Stimulated activated CD8-positive, alpha-beta memory T cell treated with anti-CD3 and anti-CD28 coated beads, Interleukin-7, amount 100 ng/mL, for 4 hours (primary cell): ENCODE measurements at places on chromosomes 5 and 9.

- DNase-seq, result no peak
Observed at GRCh38 chr5:132668706-132669454, 4.9 kb upstream of the IL4 start.

- DNase-seq, result peak; percentile 42
Observed at GRCh38 chr5:179679014-179679674, 1.7 kb downstream of the CBY3 start.

- DNase-seq, result no peak
Observed at GRCh38 chr9:84139296-84140070, 158.9 kb downstream of the RMI1 start.

DNA sequence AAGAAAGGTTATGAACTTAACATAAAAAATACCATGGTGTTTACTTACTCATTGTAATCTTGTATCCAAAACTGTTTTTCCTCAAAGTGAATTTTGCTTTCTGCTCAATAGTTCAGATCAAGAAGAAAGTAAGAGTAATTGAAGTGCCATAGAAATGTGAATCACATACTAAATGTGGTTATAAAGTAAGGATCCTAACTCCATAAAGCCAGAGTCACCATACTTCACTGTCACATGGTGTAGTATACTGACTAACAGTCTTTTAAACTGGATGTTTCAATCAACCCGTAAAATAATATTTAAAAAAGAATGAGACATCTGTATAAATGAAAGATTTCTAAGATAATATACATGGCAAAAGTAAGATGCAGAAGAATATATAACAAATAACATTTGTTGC is 72.1 kb downstream of the NIPBL start:
- DNase-seq, result no peak

GRCh38 chr5:36766981-36767380 is 109.6 kb upstream of the NIPBL start:
- no peak for DNase-seq

- DNase-seq, result no peak
Observed at GRCh38 chr5:108763222-108763916, 15.7 kb downstream of the FER start.

GRCh38 chr5:61919920-61920319 is 386.1 kb upstream of the KIF2A start:
- no peak for DNase-seq

GRCh38 chr5:139271201-139272027 is 22.1 kb upstream of the MATR3 start:
- no peak for DNase-seq

DNA sequence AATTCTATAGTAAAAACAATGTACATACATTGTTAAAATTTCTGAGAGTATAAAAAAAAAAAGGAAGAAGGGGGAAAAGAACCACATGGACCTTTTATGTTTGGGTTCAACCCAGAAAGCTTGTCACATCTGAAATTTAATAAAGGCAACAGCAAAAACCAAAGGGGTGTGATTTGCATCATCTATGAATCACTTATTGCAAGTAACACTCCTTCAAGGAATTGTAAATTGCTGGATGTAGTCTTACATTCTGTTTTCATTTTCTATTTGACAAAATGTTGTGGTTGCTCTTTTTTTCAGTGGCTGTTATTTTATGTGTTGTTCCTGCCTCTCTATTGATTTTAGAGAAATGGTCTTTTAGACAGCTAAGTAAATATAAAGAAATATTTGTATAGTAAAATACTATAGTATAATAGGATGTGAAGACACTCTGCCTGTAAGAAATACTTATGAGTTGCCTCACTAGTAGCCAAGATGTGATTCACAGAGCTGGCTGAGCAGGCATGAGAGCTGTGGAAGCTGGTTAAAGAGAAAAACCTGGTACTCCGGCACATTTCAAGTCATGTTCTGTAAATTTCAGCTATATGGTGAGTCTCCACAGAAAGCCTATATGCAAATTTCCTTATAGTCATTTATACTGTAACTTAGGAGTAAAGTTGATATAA is 131.1 kb upstream of the CNTLN start:
- DNase-seq, result no peak

DNA sequence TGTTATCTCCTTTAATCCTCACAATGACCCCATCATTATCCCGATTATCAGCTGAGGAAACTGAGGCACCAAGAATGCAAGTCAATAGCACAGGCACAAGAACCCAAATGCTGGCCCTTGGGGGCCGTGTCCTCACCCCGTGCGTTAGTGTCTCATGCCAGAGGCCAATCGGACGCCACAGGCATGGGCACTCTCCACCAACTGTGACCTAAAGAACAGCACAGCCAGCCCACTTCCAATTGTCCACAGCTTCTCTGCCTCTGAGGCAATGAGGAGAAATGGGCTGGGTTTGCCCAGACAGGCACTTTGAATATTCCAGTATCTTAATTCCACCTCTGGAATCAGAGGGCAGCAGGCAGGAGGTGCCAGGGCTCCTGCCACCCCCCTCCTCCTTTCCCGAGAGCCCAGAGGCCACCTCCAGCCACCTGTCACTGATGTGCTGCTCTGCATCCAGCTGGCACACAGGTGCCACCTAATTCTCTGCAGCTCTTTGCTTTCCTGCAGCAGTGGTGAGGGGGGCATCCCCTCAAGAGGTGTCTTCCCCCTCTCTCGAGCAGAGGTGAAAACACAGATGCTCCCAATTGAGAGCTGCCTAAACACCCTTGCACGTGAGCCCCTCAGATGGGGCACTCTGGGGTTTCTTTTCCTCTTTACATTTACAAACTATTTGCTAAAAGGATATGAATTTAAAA is 107.5 kb downstream of the ROR2 start:
- no peak for DNase-seq

DNA sequence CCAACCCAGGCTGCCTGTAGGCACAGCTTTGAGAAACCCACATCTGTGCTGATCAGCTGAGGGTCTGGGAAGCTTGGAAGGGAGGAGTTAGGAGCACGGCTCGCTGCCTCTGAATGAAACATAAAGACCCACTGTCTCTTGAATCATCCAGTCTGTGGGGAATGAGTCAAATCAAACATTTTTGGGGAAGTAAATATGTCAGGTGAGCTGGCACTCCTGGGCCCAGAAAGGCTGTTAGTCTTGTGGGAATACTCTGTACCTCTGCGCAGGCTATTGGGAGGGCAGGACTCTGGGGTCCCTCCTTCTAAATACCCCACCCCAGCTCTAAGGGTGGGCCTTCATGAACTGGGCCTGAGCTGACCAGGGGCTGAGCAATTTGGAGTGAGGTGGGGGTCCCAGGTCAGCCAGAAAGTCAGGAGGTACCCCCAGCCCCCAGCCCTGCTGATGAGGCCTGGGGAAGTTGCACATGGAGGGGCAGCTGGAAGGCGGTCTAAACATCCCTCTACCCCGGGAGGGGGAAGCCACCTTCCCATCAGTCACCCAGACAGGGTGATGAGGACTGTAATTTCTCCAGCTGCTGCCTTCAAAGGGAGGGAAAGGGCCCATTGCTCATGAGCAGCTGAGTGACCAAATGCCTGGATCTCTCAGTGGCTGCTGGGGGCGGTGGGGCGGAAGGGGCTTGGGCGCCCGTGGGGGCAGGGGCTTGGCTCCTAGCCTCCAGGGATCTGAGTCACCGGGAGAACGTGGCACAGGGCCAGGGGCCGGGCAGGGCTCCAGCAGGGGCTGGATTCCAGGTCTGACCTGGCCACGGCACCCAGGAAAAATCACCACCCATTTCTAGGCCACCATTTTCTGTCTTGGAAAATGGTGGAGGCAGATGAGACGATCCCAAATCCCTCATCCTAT is 10.8 kb downstream of the FIBCD1 start:
- no peak for DNase-seq

DNA sequence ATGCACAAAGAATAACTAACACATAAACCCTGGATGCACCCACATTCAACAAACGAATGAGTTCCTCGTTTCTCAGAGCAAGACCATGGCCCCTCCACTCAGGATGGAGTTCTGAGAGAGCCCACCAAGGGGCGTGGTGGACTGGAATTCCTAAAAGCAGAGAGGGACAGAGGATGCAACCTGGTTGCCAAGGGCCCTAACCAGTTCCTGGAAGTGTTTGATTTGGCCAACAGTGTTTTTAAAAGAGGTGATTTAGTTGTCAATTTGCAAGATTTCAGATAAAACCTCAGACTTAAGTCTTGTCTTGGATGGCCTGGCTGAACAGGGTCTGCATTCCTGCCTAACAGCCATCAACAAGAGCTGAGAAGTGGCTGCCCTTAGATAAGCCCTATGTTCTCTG is 34.4 kb downstream of the GLRA1 start:
- DNase-seq, result no peak

- DNase-seq, result no peak
Observed at GRCh38 chr5:133869519-133870335, 98.7 kb downstream of the C5orf15 start.

GRCh38 chr5:38433160-38433861 is 123.1 kb downstream of the LIFR start:
- DNase-seq, result no peak

GRCh38 chr5:53123702-53124101 is 14.1 kb upstream of the MOCS2 start:
- DNase-seq, result no peak

- DNase-seq, result no peak
Observed at GRCh38 chr9:36609306-36609705, 36.6 kb downstream of the MELK start.

DNA sequence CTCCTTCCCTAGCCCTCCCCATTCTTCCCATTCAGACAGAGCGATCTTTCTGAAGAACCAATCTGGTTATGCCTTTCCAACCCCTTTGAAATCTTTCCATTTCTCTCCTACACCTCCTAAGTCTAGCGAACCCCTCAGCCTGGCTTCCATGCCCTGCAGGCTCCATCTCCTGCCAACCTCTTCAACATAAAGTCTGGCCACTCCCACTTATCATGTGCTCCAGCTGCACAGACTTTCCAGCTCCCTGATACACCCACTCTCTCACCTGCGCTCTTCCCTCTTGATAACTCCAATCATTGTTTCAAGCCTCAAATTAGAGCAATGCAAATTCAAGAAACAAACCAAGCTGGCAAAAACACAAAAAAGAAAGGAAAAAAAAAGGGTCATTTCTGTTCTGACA is 3.8 kb upstream of the ORM1 start:
- DNase-seq, result no peak

DNA sequence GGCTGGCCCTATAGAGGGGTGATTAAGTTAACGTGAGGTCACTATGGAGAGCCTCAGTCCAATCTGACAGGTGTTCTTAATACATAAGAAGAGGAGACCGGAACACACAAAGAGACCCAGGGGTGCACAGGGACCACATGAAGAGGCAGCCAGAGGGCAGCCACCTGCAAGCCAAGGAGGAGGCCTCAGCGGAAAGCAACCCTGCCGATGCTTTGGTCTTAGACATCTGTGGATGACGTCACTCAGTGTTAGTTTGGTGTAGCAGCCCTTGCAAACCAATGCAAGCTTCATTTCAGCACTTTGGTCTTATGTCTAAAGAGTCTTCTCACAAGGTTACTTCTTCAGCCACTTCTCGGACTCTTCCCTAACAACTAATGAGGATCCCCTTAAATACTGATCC is 47.6 kb upstream of the GRHPR start:
- DNase-seq, result no peak

DNA sequence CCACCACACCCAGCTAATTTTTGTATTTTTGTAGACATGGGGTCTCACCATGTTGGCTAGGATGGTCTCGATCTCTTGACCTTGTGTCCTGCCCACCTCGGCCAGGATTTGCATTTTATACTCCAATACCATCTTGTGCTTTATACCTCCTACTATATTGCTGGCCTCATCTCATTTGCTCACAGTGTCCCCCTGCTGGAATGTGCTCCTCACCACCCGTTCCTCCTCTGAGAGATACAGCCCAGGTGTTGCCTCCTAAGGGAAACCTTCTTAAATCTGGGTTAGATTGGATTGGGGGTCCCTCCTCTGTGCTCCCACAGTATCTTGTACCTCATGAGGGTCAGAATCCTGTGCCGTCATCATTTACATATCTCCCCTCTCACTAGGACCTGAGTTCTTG is 131.7 kb downstream of the PAPPA start:
- no peak for DNase-seq

DNA sequence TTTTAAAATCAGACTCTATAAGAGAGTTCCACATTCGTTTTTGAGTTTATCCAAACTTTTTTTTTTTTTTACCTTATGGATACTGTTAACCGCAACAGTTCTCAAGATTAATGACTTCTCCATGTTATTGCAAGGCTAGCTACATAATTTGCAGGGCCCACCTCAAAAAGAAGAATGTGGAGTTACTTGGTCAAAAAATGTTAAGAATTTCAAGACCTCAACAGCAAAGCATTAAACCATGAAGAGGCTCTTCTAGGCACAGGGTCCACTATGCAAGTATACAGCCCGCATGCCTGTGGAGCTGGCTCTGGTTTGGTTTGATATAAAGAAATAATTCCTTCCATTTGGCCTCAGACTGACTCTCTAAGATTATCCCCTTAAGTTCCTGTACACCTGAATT is 133.3 kb upstream of the TLX3 start:
- DNase-seq, result no peak

DNA sequence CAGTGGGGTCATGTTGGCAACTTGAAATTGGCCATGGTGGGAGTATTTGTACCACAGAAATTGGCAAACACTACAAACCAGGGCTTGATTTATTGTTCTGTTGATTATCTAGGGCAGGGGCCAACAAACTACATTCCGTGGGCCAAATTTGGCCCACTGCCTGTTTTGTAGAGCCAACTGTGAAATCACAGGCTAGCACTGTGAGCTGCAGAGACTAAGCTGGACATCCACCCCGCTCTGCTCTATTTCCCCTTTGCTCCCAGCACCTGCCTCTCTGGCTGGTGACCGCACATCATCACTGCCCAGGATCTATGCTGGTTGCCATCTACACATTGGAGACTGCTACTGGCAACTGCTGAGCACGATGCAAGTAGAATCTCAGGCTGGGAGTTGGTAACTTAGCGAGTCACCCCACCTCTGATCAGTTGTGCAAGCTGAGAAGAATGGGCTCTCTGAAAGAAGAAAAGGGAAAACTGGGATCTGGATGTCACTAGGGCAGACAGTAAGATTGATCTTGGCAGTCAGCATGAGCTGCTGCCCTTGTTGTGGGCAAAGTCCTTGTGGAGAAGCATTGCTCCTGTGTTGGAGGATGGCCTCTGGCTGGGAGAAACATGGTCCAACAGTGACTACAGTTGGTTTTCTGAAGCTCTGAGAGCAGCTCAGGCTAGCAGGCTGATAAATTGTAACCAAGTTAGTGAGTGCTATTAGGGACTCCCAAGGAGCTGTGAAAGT is 144.7 kb upstream of the RAD23B start:
- DNase-seq, result no peak

DNA sequence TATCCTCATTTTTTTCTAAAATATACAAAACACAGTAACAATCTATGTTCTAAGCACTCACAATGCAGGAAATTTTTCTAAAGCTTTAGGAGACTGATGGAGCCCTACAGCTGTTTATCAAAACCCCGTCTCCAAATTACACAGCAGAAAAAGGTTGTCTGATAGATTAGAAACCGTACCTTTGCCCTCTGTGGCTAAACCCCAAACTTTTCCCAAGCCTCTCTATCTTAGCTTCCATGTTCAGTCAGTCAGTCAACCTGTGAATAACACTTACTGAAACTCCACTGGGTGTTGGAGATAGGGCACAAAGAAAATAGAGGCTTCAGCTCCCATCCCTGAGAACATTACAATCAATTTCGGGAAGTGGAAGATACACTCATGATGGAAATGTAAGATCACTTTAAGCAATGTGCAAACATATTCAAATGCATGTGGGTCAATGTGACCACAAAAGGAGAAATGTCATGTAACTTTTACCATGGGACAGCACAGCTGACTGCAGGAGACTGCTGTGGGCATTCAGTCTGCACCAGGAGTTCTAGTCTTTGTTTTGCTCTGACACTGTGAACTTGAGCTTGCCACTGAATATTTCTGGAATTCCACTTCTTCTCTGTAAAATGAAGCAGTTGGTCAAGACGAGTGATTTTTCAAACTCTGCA is 279.5 kb upstream of the PIK3R1 start:
- DNase-seq, result no peak
